Suppressor macrophage treated with lipopolysaccharide for 4 hours (primary cell): ENCODE measurements at places on chromosomes 13 and 19.

DNA sequence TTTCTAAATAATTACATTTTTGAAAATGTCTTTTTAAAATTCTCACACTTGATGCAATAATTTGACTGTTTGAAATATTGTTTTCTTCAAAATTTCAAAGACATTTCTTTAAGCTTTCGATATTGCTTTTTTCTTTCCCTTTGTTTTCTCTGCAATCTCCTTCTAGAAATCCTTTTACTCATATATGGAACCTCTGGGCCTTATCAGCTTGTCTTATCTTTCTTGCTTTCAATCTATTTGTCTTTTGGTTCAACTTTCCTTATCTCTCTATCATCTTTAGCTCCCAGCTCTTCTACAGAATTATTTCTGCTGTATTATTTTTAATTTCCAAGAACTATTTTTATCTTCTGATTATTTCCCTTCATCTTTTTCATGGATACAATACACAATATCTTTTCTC, 80.7 kb upstream of the DIAPH3 start:
- no peak for DNase-seq

DNA sequence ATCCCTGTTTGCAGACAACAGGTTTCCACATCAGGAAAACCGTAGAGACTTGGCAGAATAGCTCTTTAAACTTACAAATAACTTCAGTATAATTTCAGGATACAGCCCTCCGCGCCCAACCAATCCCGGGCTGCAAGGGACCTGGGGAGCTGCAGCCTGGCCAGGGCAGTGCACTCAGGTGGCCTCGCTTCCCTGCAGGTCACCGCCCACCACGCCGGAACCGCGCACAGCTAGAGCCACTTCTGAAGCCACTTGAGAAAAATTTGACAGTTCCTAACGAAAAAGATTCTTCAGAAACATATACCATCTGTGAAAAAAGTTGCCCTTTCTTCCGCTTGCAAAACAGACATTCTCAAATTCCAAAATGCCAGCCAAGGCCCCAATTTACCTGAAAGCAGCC, 11.1 kb downstream of the ZNF91 start:
- DNase-seq: no peak

GRCh38 chr19:40742477-40742876, 7.8 kb downstream of the ACTMAP start:
- no peak for DNase-seq

- peak; percentile 72 for DNase-seq
Measured at GRCh38 chr13:45320876-45321629, 19.9 kb downstream of the TPT1 start.

GRCh38 chr19:40907968-40908735, 26.1 kb upstream of the CYP2A7 start:
- peak; percentile 42 for DNase-seq

DNA sequence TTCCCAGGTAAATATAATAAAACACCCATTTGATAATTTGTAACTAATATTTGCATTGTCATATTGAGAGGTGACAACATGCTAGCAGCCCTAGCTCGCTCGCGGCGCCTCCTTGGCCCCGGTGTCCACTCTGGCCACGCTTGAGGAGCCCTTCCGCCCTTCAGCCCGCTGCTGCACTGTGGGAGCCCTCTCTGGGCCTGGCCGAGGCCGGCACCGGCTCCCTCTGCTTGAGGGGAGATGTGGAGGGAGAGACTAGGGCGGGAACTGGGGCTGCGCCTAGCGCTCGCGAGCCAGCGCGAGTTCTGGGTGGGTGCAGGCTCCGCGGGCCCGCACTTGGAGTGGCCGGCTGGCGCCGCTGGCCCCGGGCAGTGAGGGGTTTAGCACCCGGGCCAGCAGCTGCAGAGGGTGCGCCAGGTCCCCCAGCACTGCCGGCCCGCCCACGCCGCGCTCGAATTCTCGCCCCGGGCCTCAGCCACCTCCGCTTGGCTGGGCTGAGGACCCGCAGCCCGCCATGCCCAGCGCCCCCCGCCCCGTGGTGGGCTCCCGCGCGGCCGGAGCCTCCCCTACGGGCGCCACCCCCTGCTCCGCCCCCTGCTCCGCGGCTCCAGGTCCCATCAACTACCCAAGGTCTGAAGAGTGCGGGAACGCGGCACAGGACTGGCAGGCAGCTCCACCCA, 594.4 kb downstream of the SLITRK6 start:
- DNase-seq: no peak

DNA sequence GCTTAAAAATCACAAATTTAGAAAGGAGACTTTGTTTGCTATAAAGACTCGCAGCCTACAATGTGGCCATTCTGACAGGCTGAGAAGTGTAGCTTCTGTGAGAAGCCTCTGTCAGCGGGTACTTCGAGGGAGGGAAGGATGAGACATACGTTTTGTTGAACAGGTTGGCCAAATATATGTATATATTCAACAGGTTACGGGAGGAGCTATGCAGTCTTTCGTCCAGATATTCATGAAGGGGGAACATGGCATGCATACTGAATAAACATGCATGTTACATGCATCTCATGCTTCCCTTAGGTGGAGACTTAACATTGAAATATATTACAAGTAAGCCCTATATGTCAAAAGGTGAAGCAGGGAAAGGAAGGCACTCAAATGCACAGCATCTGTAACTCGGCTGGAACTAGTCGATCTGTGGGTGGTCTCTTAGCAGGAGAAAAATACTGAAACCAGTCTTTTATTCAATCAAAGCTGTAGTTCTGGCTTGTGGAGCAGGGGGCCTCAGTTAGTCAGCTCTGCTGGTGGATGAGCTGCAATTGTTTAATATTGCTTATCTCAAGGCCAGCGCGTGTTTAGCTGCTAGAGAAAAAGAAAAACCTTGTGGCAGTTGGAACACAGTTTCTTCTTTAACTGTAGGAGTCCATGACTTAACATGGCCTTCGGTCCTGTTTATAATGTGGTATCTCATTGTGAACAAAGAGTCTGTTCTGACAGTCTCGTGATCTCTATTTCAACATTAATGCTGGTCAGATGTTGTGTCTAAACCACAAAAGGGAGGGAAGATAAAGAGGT, 94.3 kb downstream of the FAM216B start:
- no peak for DNase-seq

DNA sequence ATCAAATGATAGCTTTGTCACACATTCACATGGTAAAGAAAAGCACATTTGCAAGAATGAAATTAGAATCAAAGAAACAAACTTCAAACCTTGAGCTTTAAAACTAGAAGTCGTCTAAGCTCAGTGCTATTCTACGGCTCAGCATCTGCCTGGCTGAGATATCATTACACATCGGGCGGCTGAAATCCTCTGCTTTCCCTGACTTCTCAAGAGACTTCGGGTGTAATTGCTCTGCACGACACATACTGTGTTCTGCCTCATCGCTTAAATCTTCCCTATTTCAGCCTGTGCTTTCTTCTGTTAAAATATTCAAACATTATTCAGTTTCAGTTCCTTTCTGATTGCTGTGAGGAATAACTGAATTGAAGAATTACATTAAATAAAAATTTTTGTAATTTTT, 265.3 kb downstream of the NALCN start:
- DNase-seq: no peak

- no peak for DNase-seq
Measured at GRCh38 chr13:48449656-48450055, 36.7 kb upstream of the LPAR6 start.

DNA sequence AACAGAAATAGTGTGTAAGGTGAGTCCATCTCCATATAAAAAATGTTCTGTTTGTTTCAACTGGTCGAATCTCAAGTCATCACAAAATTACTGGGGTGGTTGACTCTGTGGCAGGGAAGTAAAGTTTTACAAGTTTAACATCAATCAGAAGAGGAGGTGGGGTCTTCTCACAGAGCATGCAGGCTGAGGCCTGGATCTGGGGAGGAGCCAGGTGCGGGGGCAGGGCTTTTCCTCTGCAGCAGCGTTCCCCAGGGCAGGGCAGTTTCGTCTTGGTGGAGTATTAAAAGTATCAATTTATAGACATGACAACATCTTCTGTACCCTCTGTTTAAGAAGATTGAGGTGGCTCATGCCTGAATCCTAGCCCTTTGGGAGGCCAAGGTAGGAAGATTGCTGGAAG, 68.8 kb downstream of the SLC7A9 start:
- DNase-seq: no peak

DNA sequence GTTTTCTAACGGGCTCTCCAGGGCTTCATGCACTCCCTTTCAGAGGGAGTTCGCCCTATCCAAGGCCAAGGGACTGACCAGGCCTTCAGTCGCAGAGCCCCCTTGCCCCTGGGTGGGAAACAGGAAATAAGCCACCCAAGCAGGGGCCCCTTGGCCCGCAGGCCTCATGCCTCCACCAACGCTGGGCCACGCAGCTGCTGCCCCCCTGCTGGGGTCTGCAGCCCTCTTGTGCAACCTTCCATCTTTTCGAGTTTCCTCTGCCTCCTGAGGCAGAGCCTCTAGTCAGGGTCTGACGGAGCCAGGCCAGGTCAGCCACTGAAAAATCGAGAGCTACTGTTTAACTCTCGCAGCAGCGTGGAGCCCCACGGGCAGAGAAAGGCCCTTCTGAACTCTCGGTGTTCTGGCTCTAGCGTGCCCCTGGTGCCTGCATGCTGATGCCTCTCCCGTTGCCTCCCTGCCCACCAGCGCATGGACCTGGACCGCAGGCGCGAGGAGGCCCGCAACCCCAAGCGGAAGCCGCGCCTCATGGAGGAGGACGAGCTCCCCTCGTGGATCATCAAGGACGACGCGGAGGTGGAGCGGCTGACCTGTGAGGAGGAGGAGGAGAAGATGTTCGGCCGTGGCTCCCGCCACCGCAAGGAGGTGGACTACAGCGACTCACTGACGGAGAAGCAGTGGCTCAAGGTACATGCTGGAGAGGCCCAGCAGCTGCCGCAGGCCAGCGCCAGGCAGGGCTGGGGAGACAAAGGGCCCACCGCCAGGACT, 54.6 kb upstream of the LDLR start:
- no peak for DNase-seq

DNA sequence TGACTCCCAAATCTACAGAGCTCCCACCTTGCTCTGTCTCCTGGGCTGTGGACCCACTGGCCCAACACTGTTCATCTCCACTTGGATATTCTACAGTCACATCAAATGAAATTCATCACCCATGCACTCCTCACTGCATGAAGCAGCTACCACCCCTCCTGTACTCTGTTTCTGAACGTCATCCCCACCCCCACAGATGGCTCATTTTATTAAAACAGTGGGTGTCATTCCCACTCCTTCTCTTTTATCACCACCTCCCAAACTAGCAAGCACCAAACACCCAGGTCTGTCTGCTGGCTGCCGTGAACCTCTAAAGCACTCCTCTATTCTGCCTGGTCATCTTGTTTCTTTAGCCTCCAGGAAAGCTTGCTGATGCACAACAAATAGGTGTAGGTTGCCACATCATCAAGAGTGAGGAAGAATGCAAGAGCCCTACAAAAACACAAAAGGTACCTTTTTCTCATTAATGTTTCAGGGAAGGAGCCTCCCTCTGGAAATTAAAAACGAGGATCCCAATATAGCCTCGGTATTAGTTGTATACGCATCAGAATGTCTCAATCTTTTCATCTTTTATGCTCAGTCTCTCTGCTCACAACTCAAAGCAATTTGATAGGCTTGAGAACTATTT, 91.8 kb downstream of the MIPEP start:
- no peak for DNase-seq

- DNase-seq: no peak
Measured at GRCh38 chr13:93862259-93862658, 617.2 kb downstream of the DCT start.

DNA sequence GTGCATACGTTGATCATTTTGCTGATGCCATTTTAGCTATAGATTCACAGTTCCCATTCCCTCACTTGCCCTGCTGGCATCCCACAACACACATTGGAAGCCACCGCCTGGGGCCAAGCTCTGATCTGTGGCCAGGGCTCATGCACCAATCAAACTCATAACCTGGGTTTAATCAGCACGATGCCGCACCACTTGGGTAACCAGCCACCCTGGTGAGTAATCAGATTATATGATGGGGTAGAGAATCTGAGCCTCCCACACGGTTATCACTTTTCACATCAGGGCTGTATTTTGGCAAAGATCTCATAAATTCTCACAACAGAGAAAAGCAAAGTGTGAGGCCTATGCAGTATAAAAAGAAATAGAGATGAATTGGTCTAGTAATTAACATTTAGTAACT, 66.0 kb upstream of the TNFRSF19 start:
- no peak for DNase-seq

DNA sequence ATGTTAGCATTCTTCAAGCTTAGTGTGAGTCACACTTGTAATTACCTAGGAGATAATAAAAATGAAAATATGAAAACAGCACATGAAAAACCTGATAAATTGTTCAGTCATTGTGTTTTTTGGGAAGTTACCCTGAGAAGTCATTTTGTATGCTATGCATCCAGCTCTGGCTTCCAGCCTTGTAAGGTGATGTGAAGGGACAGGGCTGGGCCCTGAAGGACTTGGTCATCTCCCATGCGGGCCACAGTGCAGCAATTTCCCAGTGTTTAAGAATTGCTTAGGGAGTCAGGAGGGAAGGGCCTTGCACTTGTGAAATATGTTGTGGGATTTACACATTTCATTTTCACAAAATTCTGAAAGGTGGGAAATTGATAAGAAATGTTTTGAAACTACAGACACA, 41.3 kb downstream of the ARHGEF7 start:
- DNase-seq: no peak

- DNase-seq: no peak
Measured at GRCh38 chr13:87498681-87499080, 172.5 kb upstream of the SLITRK5 start.

GRCh38 chr19:5690125-5690954, at the start of gene RPL36:
TSS of gene RPL36 (plus strand) at chr19:5690295. CDS start at chr19:5690508, 213 bp downstream.
- peak; percentile 99 for DNase-seq

DNA sequence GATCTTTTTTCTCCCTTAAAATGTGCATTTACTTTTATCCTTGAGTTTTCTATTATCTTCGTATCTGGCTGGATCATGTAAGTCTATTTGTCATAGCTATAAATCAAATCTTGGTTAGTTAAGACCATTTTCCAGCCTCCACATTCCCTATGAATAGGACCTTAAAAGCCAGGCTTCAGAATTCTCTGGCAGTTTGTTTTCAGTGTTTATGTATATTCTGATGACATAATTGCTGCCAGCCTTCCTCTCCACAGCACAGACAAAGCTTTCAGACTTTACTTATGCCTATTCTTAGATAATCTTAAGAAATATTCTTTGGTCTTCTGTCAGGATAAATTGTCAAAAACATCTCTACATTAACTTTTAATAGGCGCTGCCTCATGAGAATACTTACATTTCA, 870.8 kb upstream of the SPRY2 start:
- DNase-seq: no peak

GRCh38 chr19:33674626-33675367, 53.0 kb downstream of the CHST8 start:
- no peak for DNase-seq

- DNase-seq: no peak
Measured at GRCh38 chr13:110811771-110812120, 98.2 kb downstream of the ING1 start.

DNA sequence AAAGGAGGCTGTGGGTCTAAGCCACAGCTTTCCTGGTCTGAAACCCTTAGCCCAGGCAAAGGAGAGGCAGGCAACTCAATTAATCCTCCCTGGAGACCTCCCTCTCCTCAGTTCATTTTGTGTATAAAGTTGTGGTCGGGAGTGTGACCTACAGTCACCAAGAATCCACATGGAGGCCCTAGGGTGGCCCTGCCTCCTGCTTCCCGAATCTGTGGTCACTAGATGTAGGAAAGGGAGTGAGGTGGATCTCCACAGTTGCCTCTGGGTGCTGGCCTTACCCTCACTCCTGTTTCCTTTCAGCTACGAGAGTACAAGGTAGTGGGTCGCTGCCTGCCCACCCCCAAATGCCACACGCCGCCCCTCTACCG, 1.3 kb downstream of the RPL18A start:
- DNase-seq: no peak
